ENCODE measurements at places on chromosomes 7 and 10.

- DNase-seq = no peak
Measured at GRCh38 chr7:133709036-133709880, 417.9 kb upstream of the LRGUK start.

GRCh38 chr7:11956991-11957390 is 125.0 kb upstream of the THSD7A start:
- no peak for DNase-seq

DNA sequence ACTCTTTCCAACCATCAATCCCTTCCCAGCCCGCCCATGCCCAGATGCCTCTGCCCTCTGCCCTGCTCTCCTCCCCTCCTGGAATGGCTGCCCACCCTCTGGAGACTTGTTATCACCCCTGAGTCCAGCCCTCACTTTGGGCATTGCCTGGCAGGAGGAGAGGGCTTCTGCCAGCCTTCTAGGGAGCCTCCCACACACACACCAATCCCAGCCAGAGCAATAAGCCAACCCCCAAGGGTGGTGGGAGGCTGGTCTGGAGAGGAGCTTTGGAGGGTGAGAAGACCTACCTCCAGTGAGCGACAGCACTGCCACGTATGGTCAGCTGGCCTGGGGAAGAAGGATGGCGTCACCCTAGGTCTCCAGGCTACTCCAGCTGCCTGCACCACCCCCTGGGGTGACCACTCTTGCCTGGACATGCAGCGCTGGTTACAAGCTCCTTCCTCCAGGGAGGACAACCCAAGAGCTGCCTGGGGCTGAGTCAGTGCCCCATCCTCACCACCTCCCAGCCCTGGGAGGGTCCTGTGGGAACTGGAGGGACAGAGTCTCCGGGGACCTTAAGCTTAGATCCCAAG is 8.4 kb downstream of the C10orf105 start:
- DNase-seq = no peak

- no peak for DNase-seq
Measured at GRCh38 chr10:79937701-79938151, 11.2 kb downstream of the SFTPD start.

DNA sequence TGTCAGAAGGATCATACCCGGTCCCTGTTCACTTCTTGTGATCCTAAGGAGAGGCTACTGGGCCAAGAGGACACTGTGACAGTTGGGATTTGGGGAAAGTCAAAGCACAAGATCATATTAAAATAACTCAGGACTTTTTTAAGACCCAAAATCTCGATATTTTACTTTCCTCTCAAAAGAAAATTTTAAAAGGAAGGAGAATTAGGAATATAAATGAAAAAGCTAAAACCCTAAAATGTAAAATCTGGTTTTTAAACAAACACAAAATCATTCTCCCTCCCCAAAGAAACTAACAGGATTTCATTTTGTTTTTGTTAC is 36.4 kb downstream of the ALOX5 start:
- no peak for DNase-seq

DNA sequence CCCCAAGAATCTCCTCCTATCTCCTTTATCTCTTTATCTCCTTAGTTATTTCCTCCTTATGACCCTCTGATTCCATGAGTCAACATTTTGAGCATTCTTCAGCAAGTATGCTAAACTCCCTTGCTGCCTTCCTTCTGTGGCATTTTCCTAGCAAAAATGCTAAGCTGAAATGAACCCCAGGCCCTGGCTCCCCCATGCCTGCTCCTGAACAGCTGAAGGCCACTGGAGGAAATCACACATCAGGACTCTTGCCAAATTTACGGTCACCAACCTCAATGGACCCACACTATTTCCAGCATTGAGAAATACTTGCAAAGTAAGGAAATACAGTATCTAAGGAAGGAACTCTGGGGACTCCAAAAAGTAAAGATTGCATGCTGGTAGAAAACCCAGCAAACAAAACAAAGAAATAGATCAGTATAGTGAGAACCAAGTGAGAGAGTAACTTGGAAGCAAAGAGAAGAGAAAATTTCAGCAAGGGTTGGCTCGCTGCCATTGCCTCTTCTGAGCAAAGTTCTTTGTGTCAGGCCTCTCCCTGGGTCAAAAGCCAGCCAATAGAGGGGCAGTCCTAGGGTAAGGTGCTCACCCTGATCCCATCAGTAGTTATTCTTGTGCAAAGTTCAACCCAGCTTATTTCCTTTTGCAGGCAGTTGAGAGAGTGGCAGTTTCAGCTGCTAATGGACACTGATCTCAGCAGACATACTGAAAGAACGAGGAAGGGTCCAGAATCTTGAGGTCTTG is 5.1 kb upstream of the PLEKHS1 start:
- no peak for DNase-seq

GRCh38 chr7:155836216-155837125 is 24.2 kb upstream of the SHH start:
- no peak for DNase-seq
